ENCODE measurements at places on chromosomes 4 and X. TPM values are rescaled to one million over a fixed set of nuclear protein-coding genes. Genes with fewer than 3 reads are reported as not detected.

IGSF1 gene
- not detected for total RNA-seq

DRD5 gene
- total RNA-seq = not detected

ZNF711 gene
- 1.8 TPM for total RNA-seq

- no peak for DNase-seq
Observed at GRCh38 chr4:16196482-16197393, 29.5 kb downstream of the TAPT1 start.

DNA sequence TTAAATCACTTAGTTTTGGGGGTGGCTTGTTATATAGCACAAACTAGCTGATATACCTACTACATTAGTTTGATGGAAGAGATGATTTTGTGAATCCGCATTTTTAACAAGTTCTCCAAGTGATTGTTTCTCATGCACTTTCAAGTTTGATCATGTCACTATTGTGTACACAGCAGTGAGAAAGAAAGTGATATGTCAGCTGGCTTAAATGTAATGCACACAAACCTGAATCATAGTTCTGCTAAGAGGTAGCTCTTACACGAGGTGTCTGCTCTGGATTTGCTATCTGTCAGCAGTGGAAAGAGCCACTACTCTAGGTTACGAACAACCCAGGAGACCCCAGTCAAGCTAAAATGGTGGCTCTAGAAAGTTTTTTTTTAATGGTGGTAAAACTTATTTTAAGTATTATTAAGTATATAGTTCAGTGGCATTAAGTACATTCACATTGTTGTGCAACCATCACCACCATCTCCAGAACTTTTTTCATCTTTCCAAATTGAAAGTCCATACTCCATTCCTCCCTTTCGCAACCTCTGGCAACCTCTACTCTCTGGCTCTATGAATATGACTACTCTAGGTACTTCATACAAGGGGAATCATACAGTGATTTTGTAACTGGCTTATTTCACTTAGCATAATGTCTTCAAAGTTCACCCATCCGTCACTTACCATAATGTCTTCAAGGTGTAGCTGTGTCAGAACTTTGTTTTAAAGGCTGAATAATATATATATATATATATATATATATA is 147.3 kb downstream of the HS6ST2 start:
- no peak for DNase-seq

- no peak for DNase-seq
Observed at GRCh38 chrX:135384161-135384836, 37.4 kb upstream of the SMIM10L2A start.

DNA sequence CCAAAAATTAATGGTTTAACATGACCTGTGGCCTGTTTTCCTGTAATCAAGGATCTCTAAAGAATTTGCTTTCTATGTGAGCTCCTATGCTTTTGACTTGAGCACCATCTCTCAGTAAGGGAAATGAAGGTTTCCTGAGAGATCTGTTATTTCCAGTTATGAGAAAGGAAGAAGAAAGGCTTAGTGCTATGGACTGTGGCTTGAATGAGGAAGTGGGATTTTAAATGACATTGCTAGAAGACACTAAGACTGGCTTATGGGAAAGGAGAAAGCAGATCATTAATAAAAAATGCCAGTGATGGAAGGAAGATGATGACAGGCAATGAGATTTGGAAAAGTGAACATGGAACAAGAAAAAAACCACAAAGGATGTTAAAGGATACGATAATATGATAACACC is 285.4 kb downstream of the OPHN1 start:
- no peak for DNase-seq

- no peak for DNase-seq
Observed at GRCh38 chr4:77045490-77045889, 30.3 kb downstream of the CCNI start.

GRCh38 chr4:26473893-26474292 is 16.4 kb downstream of the CCKAR start:
- DNase-seq = no peak

- no peak for DNase-seq
Observed at GRCh38 chr4:71872221-71872620, 88.3 kb upstream of the GC start.

- no peak for DNase-seq
Observed at GRCh38 chr4:88597970-88598660, 5.8 kb downstream of the HERC3 start.
